ENCODE measurements at places on chromosomes 1 and 21.
A peak's percentile ranks its signal among the peaks of the same experiment; 100 is the strongest.

DNA sequence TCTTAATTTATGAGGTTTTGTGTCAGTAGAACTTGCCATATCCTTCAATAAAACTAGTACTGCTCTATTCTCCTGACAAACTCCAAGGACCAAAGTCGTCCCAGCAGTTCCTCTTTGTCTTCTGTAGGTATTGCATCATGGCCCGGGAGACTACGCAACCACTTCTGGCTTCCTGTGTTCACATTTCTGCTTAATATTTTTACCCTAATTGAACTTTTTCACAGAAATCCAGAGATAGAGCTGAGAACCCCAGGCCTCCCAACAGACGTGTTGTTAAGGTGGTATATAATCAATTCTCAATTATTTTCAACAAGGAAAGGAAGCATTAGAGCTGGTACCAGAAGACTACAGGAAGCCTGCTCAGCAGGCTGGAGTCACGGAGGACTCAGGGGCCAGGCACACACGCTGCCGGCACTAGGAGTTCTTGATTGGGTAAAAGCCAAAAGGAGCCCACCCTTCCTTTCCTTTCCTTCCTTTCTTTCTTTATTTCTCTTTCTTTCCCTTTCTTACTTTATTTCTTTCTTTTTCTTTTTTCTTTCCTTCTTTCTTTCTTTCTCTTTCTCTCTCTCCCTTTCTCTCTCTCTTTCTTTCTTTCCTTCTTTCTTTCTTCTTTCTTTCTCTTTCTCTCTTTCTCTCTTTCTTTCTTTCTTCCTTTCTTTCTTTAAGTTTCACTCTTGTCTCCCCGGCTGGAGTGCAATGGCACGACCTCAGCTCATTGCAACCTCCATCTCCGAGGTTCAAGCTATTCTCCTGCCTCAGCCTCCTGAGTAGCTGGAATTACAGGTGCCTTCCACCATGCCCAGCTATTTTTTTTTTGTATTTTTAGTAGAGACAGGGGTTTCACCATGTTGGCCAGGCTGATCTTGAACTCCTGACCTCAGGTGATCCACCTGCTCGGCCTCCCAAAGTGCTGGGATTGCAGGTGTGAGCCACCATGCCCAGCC lies 173.7 kb downstream of the ZBTB18 start:
- peak; percentile 90 for DNase-seq

DNA sequence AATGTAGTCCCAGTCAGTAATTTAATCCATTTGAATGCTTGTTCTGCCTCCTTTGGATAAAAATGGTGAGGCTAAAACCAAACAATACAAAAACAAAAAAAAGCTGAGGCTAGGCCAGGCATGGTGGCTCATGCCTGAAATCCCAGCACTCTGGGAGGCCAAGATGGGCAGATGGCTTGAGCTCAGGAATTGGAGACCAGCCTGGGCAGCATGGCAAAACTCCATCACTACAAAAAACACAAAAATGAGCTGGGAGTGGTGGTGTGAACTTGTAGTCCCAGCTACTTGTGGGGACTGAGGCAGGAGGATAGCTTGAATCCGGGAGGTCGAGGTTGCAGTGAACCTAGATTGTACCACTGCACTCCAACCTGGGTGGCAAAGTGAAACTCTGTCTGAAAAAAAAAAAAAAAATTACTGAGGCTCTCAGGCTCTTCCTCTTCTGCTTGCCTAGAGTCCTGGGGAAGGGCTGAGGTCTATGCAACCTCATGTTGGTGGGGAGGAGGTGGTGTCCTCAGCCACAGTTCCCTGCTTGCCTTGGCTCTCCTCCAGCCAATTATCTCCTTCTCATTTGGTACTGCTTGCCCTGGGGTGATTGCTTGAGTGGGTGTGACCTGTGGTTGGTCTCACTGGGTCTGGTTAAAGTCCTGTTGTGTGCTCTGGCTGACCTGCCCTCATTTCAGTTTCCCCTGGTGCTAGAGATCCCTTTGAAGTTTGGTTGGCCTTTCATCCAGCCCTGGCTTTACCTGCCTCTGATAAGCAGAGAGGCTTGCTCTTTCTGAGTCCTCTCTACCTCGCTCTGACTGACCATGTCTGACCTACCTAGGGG lies 20.9 kb downstream of the S1PR1 start:
- peak; percentile 81 for DNase-seq

DNA sequence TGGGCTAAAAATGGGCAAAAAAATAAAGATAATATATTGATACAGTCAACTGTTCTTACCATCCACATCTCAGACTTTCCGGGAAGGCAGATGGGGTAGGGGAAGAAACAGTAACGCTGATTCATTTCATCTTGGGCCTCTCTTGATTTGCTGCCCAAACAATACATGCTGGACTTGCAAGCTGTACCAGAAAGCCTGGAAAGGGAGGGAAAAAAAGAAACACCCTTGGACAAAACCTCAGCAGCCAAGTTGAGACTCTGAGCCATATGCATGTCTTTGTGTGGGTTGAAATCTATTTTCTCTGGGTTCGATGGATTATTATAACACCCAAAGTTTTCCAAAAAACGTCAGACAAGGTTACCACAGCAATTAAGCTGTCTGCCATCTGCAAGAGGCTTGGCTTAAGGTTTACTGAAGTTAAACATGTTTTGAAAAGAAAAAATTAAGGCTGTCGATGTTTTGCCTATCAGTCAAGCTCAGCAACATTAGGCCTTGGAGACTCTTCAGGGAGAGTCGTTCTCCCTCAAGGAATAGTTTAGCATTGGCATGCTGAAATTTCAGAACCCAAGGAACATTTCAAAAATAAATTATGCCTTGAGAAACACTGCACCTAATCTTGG lies 71.2 kb downstream of the PSMG1 start:
- no peak for DNase-seq

- DNase-seq: no peak
Observed at GRCh38 chr21:44371596-44371995, 18.2 kb downstream of the TRPM2 start.

DNA sequence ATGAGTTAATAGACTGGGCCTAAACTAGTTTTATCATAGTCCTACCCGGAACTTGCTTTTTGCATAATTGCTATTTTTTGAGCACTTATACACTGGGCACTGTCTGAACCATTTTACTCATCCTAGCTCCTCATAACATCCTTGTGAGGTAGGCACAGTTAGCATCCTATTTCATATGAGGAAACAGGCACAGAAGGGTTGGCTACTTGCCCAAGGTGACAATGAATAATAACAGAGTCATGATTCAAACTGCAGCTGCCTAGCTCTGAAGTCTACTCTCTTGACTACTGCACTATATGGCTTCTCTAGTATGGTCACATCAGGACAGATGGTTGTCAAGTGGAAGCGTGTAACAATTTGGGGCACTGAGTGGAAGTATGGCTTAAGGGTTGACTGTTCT lies 18.2 kb upstream of the RC3H1 start:
- no peak for DNase-seq

DNA sequence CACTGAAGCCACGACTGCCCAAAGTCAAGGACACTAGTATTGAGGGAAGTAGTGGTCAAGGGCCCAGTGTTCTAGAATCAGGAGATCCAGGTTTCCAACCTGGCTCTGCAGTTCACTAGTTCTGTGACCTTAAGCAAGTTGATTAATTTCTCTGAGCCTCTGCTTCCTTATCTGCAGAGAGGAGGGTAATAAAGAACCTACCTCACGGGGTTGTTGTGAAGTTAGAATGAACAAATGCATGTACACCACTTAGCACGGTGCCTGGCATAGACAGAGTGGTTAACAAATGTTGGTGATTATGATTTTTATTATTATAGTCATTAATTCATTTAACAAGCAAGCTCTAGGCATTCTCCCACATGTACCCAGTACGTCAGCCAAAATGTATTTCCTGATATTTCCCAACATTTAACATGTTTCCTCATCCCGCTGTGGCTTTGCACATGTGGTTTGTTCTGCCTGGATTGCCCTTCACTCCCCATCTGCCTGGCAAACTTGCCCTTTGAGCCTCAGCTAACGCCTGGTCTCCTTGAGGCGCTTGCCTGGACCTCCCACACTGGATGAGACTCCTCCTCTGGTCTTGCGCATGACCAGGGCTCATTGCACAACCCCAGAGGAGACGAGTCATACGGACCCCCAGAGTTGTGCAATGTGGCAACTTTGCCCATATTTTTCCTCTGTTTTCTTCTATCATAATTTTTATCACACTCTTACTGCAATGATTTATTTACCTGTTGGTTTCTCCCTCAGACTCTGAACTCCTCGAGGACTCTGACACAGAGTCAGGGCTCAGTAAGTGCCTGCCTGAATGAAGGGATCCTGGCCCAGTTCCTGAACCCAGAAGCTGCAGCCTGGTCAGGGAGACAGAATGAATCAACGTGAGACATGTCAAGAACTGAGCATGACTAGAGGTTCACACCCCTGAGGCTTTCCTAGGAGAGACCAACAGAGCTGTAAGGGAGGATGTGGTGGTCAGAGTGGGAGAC lies 20.7 kb upstream of the MFSD2A start:
- DNase-seq: peak; percentile 81

GRCh38 chr1:110084227-110085078 lies 14.0 kb upstream of the ALX3 start:
- DNase-seq: peak; percentile 27

DNA sequence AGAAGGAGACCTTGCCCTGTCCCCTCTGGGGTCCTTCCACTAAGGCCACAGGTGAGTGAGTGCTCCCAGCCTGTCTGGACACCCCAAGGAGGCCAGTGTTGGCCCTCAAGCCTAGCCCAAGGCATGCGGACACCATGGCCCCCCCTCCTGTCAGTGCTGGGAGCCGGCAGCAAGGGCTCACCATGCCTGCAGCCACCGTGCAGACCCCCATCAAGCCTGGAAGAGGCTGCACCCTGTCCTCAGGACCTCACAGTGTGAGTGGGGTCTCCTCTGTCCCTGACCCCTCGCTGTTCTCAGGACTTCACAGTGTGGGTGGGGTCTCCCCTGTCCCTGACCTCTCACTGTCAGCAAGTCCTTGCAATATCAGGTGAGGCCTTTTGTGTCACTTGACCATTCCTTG lies 33.2 kb upstream of the PRSS38 start:
- DNase-seq: no peak

DNA sequence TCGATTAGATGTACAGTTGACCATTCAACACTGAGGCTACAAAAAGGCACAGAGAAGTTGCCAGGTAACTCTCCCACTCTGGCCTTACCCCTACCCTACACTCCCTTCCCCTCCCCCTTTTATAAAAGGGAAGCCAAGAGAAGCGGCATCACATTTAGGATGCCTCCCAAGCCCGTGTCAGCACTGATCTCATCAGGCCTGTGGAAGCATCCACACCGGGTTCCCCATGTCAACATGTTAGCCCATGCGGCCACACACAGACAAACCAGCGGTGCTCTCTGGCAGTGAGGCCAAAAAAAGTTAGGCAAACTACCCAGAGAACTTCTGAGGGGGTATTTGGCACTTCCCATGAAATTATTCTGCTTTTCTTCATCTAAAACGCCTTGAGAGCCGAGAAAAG lies 29.9 kb downstream of the BCAR3 start:
- no peak for DNase-seq

DNA sequence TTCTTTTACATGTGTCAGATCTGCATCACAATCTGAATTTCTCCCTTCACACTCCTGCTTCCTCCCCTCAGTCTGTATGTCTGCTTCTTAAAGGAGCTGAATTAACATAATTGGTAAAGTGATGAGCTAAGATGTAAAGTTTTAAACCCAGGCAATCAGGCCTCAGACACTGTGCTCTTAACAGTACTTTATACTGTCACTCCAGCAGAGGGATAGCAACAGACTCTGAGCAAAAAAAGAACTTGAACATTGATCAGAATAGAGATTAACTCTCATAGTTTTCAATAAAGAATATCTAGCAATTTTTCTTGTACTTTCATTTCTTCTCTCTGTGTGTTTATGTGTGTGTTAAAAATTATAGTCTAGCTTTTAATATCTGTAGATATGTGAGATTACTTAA lies 110.3 kb downstream of the DUSP10 start:
- DNase-seq: no peak

DNA sequence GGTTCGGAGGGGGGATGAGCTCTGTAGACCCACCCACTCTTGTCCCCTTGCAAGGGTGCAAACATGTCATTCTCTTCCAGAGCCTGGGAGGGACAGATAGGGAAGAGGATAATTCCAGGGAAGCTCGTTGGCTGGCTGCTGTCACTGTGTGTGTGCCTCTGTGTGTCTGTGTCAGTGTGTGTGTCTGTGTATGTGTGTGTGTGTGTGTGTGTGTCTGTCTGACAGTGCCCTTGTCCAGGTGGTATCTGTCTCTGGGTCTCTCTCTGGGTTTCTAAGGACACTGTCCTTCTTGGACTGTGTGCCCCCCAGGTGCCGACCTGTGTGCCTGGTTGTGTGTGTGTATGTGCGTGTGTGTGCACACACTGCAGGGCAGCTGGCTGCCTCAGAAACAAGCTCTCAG lies 90.5 kb downstream of the ACTL8 start:
- no peak for DNase-seq

- no peak for DNase-seq
Observed at GRCh38 chr21:39095681-39096080, 87.6 kb downstream of the PSMG1 start.

DNA sequence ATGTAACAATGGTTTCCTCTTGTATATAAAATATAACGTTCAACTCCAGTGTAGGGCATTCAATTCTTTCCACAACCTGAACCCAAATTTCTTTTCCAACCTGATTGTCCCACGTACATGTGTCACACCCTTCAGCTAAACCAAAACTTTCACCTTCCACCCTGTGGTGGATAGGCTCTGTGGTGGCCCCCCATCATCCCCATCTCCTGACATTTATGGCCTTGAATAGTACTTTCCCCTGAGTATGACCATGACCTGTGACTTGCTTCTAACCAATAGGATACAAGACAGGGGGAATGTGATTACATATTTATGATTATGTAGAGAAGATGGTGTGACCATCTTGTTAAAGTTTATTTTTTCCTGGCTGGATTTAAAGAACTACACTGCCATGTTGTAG lies 377.0 kb downstream of the PTPRC start:
- DNase-seq: no peak

- no peak for DNase-seq
Observed at GRCh38 chr1:153389401-153389800, 1.5 kb downstream of the S100A8 start.

DNA sequence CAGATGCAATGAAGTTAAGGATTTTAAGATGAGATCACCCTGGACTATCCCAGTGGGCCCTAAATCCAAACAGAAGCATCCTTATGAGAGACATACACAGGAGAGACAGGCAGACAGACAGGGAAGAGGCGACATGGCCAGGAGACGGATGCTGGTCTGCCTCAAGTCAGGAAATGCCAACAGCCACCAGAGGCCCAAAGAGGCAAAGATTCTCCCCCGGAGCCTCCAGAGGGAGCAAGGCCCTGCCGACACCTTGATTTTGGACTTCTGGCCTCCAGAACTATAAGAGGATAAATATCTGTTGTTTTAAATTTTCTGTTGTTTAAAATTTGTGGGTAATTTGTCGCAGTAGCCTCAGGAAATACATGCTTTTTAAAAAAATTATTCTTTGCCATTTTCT lies 116.4 kb downstream of the GLIS1 start:
- no peak for DNase-seq

DNA sequence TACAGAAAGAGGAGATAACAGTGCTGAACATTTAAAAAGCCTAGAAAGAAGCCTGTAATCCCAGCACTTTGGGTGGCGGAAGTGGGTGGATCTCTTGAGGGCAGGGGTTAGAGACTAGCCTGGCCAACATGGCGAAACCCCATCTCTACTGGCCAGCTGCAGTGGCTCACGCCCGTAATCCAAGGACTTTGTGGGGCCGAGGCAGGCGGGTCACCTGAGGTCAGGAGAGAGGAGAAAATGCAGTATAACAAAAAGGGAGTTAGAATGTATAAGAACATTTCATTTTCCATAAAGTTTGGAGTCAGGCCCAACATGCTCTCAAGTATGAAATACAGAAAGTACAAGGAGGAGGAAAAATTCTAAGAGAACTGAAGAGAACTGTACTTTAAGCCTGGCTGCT lies 134.5 kb downstream of the SMYD3 start:
- no peak for DNase-seq

- no peak for DNase-seq
Observed at GRCh38 chr21:33666153-33666552, 23.9 kb downstream of the ITSN1 start.

GRCh38 chr1:113990961-113991360 lies 11.7 kb downstream of the OLFML3 start:
- no peak for DNase-seq

All from Kasumi-1 (cell line).